NCI-H1930 (cell line): ENCODE measurements at places on chromosomes 12 and 14.
A peak's percentile ranks its signal among the peaks of the same experiment; 100 is the strongest.

- no peak for DNase-seq
These were observed 225.0 kb upstream of the KITLG start for GRCh38 chr12:88805286-88805685.

GRCh38 chr12:94872971-94873733 is 130.3 kb downstream of the NDUFA12 start:
- peak; percentile 16 for DNase-seq

- DNase-seq, result no peak
These were observed 645.6 kb upstream of the TMEM132C start for GRCh38 chr12:127621366-127621765.

DNA sequence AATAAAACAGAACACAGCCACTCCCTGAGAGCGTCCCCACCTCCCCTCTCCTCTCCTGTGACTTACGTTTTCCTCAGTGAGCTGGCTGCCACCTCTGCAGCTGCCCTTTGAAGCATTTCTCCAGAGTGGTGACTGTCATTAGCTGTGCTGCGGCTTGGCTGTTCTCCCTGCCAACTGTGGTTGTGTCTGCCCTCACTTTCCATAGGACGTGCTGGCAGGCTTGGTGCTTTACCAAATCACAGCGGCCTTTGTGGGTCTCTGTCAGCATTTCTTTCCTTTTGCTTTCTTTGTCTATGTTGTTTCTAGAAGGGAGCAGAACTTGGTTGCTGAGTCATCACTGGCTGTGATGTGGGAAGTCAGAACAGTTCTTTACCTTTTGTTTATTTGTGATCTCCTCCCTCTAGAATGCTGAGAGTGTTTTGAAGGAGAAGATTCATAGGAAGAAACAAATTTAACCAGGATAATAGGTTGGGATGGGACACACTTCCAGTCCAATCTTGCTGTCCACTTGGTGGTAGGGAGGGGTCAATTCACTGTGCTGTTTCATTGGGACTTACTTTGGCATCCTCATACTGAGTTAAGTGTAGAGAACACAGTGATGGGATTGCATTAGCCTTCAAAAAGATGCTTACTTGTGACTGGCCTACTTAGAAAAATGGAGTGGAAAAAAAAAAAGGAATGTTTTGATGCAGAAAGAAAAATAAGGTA is 88.2 kb downstream of the TMX1 start:
- no peak for DNase-seq

DNA sequence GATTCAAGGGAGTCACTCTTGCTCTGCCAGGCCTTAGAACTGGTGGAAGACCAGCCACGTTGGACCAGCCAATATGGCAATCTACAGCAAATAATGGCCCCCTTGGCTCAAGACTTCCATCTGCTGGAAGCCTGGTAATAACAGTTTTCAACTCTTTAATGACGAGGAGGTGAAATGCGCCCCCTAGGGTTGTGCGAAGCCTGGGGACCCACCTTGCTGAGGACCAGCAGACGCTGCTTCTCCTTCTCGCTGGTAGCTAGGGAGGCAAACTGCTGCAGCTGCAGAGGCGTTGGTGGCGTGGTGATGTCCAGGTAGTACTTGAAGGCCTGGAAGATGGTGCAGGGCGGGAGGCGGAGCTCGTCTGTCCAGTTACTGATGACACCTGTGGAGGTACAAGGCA is 41.5 kb upstream of the FBXO21 start:
- no peak for DNase-seq

DNA sequence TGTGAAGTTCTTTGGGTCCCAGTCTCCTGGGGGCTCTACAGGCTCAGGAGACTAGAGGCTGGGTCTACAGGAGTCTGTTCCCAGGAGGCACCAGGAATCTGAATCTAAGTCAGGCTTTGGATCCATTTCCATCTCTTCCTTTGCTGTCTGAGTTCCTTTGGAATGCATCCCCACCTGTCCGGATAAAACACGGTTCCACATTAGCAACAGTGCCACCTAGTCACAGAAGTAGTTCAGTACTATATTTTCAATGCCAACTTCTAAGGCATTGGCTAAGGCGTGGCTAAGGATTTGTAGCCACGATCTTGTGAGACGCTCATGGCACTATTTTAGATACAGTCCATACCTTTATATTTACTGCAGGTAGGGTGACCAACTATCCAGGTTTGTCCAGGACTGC is 15.1 kb downstream of the ZC2HC1C start:
- DNase-seq, result no peak

GRCh38 chr14:73789989-73790581 is 61.5 kb upstream of the PTGR2 start:
- DNase-seq, result no peak

- no peak for DNase-seq
These were observed 157.8 kb upstream of the PKP2 start for GRCh38 chr12:33054371-33054770.

- DNase-seq, result no peak
These were observed 23.6 kb downstream of the RASSF3 start for GRCh38 chr12:64633940-64634337.

DNA sequence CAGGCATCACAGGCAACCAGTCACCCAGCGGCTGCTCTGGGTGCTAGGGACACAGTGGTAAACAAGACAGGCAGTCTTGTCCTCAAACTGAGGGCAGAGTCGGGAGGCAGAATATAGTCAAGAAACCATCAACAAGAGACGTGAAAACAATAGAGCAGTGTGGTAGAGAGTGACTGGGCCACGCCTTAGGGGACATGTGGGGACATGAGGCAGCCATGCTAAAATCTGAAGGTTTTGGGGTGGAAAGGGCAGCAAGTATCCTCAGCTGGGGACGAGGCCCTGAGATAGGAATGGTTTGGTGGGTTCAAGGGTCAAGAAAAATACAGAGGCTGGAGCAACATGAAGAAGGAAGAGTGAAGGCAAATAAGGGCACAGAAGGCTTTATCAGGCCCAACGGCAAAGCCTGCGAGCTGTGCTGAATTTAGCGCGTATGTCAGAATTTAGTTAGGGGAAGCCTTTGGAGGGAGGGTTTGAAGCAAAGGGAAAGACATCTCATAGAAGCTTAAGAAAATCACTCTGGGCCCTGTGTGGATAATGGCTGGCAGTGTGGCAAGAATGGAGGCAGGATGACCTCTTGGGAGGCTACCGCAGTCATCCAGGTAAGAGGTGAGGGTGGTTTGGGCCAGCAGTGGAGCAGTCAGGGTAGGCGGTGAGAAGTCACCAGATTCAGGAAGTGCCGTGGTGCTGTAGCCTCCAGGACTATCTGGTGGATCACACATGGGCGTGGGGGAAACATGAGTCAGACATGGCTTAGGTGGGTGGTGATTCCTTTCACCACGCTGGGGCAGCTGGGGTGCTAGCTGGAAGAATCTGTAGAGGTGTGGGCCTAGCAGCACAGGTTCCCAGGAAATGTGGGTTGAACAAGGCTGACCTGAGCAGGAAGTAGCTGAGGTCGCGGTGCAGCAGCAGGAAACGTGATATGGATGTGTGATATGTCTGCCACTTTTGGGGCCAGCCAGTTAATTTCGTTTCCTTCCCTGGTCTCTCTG is 3.0 kb downstream of the EVL start:
- DNase-seq, result no peak

- no peak for DNase-seq
These were observed 4.7 kb upstream of the SSH1 start for GRCh38 chr12:108861878-108862587.

GRCh38 chr12:26304273-26304672 is 108.9 kb downstream of the SSPN start:
- DNase-seq, result no peak

DNA sequence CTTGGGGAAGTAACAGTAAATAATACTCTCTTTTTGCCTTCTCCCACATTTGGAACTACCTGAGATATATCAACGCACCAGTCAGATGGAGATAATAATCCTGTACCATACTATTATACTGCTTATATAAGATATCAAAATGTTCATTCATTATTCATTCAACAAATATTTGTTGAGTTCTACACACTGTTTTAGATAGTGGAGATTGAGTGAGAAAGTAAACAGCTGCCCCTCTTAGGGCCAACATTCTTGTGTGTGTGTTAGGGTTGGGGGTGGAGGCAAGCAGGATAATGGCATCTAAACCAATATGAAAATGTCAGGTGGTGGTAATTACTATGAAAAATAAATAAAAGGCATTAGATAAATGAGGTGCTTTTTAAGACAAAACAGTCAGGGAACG is 14.0 kb downstream of the MIS18BP1 start:
- no peak for DNase-seq

GRCh38 chr12:31585271-31585670 is 5.7 kb downstream of the DENND5B start:
- no peak for DNase-seq

DNA sequence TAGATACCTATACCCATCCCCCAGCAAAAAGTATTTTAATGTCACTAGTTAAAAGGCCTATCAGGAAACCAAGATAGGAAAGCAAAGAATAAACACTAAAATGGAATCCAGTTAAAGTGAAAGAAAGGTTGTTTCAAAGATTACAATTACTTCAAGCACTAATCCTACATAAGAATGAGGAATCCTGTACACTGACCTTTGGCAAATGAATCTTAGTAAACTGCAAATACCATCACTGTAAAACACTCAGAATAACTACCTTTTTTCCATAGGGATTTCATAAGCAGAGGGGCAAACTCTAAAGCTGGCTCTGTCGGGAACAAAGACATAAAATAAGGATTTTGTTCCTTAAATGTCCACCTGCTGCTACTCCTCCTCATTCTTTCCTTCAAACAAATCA is 25.9 kb downstream of the CEP83 start:
- no peak for DNase-seq

GRCh38 chr12:28222081-28222700 is 31.9 kb downstream of the CCDC91 start:
- DNase-seq, result no peak

DNA sequence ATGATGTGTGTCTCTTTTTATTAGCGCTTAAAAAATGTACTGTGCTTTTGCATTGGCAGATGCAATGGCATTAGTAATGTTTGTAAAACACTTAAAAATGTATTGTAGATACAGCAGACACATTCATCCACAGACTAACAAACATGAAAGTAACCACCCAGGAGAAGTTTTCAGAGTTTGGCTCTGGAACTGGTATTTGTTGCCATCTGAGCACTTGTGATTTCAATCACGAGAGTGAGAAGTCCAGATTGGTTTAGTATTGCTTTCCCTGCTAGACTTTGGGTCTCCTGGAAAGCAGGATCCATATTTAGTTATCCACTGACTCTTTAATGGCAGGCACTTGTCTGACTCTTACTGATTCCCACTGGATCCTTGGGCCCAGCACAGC is 13.2 kb downstream of the RASSF8 start:
- DNase-seq, result no peak

DNA sequence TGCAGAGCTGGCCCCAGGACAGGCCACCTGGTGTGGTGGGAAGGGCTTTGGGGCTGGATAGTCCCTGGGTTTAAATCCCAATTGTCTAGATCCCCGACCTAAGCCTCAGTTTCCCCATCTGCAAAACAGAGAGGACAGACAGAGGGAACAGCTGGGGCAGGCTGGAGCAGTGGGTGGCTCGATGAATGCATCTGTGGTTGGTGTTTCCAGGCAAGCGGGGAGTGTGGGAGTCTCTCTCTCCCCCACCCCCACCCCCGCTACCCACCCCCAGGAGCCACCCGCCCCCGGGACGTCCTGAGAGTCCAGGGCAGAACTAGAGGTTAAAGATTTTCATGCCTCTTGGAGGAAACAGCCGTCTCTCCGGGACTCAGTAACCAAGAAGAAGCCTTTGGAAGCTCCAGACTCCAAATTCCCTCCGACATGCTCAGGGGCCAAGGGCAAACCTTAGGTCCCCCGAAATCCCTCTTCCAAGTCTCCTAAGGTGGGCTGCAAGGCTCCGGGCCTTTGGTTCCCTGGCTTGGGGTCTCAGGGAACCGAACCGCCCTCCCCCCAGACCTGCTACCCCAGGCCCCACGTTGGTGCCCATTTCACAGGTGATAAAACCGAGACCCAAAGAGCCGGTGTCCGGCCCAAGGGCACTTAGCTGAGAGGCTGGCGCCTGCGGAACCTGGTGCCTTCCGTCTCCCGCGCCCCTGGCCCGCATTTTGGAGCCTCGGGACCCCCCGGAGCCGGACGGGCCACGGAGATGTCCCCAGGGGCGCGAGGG is 474 bp downstream of the TRPV4 start:
- no peak for DNase-seq

DNA sequence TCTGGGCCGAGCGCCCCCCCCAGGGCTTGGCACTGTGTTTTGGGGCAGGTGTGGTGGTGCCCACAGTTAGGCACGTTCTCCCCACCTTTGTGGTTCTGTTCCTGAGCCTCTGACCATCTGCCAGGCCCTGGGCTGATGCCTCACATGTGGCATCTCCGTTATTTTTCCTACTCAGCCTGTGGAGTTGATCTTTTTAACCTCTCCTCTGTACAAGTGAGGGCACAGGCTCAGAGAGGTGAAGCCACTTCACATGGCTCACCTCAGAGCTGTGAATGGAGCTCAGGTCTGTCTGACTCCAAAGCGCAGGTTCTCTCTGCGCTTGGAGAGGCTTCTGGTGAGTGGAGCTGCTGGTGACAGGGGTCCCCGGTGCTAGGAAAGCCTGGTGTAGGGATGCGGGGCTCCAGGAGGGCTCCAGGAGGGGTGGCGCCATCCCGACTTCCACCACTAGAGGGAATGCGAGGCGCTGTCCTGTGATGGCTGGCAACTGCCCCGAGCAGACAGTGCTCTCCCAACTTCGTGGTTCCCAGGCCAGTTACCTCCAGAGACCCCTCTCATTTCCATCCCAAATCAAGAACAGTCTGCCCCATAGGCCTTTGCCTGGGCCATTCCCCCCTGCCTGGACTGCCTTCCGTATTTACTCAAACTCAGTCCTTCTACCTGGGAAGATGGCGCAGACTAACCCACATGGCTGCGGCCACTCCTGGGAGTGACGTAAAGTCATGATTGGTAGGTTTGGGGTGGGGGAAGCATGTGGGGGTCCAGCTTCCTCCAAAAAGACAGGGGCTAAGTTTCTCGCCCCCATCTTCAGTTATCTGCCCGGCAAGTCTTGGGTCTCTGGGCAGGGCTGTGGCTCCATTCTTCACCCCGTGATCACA is 9.9 kb downstream of the BCL7A start:
- no peak for DNase-seq

DNA sequence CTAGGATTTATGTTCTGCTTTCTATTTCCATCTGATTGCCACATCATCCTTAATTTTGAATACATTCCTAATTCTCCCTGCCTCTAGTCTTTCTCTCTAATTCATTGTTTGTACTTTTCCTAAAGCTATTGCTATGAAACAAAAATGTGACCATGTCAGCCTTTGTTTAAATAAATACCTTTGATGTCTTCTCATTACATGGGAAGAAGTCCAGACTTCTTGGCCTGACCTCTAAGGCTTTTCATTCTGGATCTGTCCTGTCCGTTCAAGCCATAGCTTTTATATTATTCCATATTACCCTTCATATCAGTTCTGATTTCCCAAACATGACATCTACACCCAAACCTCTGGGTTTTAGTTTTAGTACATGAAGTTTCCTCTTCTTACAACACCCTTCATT is 91.4 kb downstream of the CDK17 start:
- DNase-seq, result no peak

DNA sequence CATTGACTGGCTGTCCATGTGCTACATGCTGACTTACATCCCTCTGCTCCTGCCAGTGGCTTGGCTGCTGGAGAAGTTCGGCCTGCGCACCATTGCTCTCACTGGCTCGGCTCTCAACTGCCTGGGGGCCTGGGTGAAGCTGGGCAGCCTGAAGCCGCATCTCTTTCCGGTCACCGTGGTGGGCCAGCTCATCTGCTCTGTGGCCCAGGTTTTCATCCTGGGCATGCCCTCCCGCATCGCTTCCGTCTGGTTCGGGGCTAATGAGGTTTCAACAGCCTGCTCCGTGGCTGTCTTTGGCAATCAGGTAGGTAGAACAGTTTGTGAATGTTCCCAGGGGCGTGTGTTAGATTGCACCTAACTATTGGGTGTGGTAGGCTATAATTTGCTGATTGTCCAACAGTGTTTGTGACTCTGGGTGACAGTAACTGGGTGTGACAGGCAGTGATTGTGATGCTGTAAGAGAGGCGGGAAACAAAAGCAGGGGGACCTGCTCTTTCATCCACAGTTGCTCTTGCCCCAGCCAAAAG is 981 bp downstream of the FLVCR2 start:
- no peak for DNase-seq
